ENCODE measurements at places on chromosomes 5 and 9. TPM values are rescaled to one million over a fixed set of nuclear protein-coding genes. Genes with fewer than 3 reads are reported as not detected.

Gene OTULINL
- total RNA-seq: 14.9 TPM

Gene PAEP
- total RNA-seq: 0.38 TPM

DNA sequence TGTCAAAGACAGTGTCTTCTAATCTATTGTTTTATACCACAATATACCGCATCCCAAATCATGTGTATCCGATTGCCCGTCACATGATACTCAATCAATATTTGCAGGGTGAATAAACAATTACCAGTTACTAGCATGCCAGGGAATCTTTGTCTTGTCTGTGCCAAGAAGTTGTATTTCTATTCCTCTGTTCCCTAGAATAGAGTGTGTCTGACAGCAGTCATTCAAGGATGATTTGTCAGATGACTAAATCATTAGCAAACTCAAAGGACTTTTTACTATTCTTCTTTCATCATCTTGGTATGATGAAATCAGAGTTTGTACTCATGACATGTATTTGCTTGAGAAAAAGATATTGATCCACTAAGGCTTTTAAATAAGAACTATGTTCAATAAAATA is 348.8 kb downstream of the HTR1A start:
- DNase-seq: no peak

GRCh38 chr5:55415071-55415470 is 107.3 kb downstream of the MTREX start:
- no peak for DNase-seq

DNA sequence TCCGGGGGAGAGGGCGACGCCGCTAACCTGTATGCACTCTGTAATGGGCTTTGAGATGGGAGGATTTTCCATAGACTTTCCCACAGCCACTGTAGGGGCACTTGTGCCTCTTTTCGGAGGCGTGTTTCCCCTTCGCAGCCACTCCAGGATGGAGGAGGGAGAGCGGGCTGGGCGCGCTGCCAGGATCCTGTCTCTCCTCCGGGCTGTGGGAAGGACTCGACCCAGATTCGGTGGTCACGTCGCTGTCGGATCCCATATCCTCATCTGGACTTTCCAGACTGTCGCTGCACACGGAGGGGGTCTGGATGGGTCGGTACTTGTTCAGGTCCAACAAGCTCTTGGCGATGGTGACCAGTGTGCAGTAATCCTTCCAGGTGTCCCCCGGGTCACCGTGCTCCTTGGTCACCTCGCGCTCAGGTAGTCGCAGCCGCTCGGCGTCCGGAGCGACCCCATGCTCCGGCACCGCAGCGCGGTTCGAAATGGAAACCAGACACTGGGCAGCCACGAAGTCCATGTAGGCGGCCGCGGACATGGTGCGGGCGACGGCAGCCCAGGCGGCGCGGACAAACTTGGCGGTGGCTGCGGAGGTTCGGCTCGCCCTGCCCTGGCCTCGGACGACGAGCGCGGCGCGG is 1.5 kb downstream of the KLF9 start:
- no peak for DNase-seq

- DNase-seq: no peak
Measured at GRCh38 chr5:166979307-166979895, 1312.0 kb upstream of the WWC1 start.

GRCh38 chr5:9619331-9620092 is 10.6 kb downstream of the TAS2R1 start:
- no peak for DNase-seq

DNA sequence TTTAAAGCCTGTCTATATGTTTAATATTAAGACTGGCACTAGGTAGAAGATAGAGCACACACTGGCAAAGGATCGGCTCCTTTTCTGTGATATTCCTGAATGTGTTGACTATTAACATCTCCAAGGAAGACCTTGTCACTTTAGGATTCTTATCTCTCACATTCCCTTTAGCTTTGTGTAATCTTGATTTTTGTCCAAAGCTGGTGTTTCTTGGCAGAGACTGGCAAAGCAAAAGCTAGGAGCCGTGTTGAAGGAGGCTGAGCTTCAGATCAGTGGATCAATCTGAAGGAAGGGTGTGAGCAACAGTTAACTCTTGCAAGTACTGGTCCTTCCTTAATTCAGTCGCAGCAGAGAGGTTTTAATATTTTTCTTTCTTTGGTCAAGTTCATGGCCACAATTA is 830.4 kb upstream of the ZNF608 start:
- no peak for DNase-seq

- DNase-seq: no peak
Measured at GRCh38 chr5:37900692-37901091, 60.9 kb upstream of the GDNF start.

- no peak for DNase-seq
Measured at GRCh38 chr9:99185934-99186333, 35.8 kb downstream of the ALG2 start.

DNA sequence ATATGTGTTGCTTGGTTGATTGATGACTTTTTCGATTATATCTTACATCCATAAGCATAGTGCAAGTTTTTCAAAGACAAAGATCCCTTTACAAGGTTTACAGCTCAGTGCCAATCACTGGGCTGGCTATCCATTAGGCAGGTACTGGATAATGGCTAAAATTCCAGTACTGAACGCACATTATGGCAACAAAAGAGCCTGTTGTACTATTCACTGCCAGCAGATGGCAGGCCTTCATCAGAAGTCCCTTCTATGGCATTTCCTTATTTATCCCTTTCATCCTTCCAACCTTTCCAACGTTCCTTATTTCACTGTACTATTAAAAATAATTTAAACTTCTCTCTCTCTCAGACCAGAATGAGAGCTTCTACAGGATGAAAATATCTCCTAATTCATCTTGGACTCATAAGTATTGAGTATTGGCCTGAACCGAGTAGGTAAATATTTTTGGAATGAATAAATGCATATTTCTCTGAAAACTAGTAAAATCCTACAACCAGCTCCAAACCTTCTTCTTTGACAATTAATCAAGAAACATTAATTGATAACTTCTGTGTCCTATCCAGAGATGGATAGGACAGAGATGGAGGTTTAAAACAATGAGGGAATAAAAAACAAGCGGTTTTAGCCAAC is 6.7 kb upstream of the WNT8A start:
- DNase-seq: peak; percentile 58

All from thymus (tissue), 14 donors.